ENCODE measurements at places on chromosomes 5 and 9. TPM values are rescaled to one million over a fixed set of nuclear protein-coding genes. Genes with fewer than 3 reads are reported as not detected.

- H3K27ac ChIP-seq: no peak overlapping the region
- no peak for DNase-seq
- no peak overlapping the region for H3K4me3 ChIP-seq
- no peaks in the 10 kb centered on the region for H3K27me3 ChIP-seq
- H3K36me3 ChIP-seq: no peaks in the 10 kb centered on the region
- peaks cover 17% of the 10 kb centered on the region for H3K4me1 ChIP-seq
Observed at GRCh38 chr5:149996205-149996890, 4.1 kb downstream of the TIGD6 start.

DNA sequence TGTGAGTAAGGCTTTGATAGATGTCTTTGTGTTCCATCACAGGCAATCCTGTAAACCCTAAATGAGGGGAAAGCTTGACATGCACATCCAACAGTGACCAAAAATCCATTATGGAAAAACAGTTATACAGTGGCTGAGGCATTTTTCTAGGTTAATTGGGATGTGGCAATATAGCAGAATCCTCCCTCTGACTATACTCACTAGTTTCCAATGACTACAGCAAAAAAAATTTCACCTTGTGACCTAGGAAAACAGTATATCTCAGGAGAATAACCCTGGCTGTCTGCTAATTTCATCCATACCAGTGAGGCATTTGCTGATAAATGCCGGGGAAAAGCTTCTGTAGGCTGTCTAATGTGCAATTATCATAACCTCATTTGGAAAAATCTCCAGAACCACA lies 49.9 kb upstream of the SNCAIP start:
- H3K27ac ChIP-seq: no peak overlapping the region
- H3K36me3 ChIP-seq: no peaks in the 10 kb centered on the region
- H3K4me1 ChIP-seq: no peaks in the 10 kb centered on the region

DNA sequence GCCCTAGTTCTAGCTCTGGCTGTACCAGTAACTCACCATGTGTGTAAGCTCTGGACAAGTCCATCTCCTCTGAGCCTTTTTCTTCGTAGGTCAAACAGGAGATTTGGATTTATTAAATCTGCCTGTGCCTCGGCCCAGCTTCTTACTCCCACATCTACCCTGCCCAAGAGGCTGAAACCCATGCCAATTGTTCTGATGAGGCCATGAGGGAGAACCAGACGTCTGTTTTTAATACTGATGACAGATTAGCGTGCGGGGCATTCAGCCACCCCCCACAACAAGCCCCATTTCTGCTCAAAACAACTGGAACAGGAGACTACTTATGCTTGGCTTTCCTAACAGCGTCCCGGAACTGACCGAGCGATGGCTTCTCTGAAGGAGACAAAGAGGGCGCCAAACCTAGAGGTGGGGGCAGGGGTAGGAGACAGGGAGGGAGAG lies 81.2 kb upstream of the TRIM32 start:
- no peak overlapping the region for H3K4me3 ChIP-seq
- no peak for DNase-seq
- no peak overlapping the region for H3K27ac ChIP-seq
- peaks cover 2% of the 10 kb centered on the region for H3K36me3 ChIP-seq
- H3K4me1 ChIP-seq: no peaks in the 10 kb centered on the region

DNA sequence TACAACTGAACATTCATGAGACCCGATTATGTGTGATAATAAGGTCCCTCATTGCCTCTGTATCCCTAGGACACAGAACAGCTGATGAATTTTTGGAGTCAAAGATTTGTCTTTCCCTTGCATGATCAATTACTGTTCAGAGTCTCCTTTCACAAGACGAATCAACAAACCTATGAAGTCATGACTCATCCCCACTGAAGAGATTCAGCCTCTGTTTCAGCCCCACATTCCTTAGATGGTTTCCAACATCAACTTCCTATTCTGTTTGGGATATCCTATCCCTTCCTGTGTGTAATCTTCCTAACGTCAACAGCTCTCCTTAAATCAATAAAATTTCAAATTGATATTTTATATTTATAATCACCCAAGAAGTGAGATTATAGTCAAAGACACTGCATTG lies 199.0 kb downstream of the DNAH5 start:
- H3K36me3 ChIP-seq: no peaks in the 10 kb centered on the region
- H3K27me3 ChIP-seq: no peaks in the 10 kb centered on the region
- H3K4me1 ChIP-seq: no peaks in the 10 kb centered on the region
- H3K27ac ChIP-seq: no peak overlapping the region

DNA sequence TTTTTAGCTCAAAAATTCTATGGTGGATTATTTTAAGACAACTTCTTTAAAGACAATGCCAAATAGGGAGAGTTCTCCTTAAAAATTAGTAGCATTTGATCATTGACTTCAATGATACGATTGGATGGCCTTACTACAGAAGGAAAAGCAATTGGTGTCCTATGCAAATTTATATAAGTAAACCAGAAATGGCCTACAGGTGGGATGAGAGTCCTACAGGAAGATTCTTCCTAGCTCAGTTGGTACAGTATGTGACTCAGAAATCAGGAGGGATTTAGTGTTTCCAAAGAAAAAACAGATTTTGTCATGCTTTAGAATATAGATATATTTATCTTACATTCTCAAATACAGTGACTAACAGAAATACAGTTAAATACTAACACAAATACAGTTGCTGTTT lies 6.5 kb downstream of the ANKRA2 start:
- H3K4me3 ChIP-seq: no peak overlapping the region
- DNase-seq: no peak
- peaks cover 20% of the 10 kb centered on the region for H3K36me3 ChIP-seq
- H3K27ac ChIP-seq: no peak overlapping the region
- H3K4me1 ChIP-seq: peaks cover 22% of the 10 kb centered on the region

- no peak for DNase-seq
- no peaks in the 10 kb centered on the region for H3K4me1 ChIP-seq
Observed at GRCh38 chr9:81833563-81834345, 94.5 kb upstream of the SPATA31D4 start.

GRCh38 chr5:135020111-135020895 lies 13.7 kb downstream of the PITX1 start:
- peaks cover 10% of the 10 kb centered on the region for H3K27me3 ChIP-seq
- H3K4me1 ChIP-seq: no peaks in the 10 kb centered on the region
- H3K36me3 ChIP-seq: no peaks in the 10 kb centered on the region
- no peak overlapping the region for H3K27ac ChIP-seq

DNA sequence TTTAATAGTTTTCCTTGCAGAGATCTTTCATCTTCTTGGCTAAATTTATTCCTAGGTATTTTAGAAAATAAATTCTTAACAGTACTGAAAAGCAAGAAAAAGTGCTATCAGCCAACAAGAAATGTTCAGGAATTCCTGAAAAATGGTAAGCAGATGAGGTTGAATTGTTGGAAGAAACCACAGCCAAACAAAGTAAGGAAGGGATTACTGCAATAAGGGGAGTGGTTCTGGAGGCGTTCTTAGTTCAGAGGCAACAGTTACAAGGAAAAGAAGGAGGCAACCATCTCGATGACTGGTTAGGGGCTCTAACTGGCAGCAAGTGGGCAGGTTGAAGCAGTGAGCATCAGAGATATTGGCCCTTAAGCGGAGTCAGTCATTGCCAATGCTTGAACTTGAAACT lies 12.8 kb upstream of the OR13J1 start:
- H3K4me1 ChIP-seq: no peaks in the 10 kb centered on the region
- DNase-seq: no peak
- no peaks in the 10 kb centered on the region for H3K36me3 ChIP-seq

GRCh38 chr9:81538890-81539289 lies 150.5 kb downstream of the TLE1 start:
- no peak overlapping the region for H3K27ac ChIP-seq
- H3K27me3 ChIP-seq: no peaks in the 10 kb centered on the region
- no peaks in the 10 kb centered on the region for H3K36me3 ChIP-seq
- DNase-seq: no peak
- no peak overlapping the region for H3K4me3 ChIP-seq

GRCh38 chr9:107548298-107549142 lies 59.0 kb upstream of the KLF4 start:
- no peaks in the 10 kb centered on the region for H3K27me3 ChIP-seq
- no peak for DNase-seq
- no peaks in the 10 kb centered on the region for H3K4me1 ChIP-seq
- no peaks in the 10 kb centered on the region for H3K36me3 ChIP-seq

Gene SNX24
- 4.2 TPM for total RNA-seq

Gene SCGB3A2
- total RNA-seq: not detected

Gene LHFPL2
- total RNA-seq: not detected

Gene ARRDC1
- 49.0 TPM for total RNA-seq

Gene PCDHA9
- total RNA-seq: not detected

Gene ACSL6
- 7.0 TPM for total RNA-seq

Gene SPOCK1
- 0.16 TPM for total RNA-seq

Gene PGM5
- total RNA-seq: not detected

Gene ABO
- not detected for total RNA-seq

Gene ZNF618
- 0.79 TPM for total RNA-seq
